ENCODE measurements at places on chromosomes 4 and X. TPM values are rescaled to one million over a fixed set of nuclear protein-coding genes. Genes with fewer than 3 reads are reported as not detected.

DNA sequence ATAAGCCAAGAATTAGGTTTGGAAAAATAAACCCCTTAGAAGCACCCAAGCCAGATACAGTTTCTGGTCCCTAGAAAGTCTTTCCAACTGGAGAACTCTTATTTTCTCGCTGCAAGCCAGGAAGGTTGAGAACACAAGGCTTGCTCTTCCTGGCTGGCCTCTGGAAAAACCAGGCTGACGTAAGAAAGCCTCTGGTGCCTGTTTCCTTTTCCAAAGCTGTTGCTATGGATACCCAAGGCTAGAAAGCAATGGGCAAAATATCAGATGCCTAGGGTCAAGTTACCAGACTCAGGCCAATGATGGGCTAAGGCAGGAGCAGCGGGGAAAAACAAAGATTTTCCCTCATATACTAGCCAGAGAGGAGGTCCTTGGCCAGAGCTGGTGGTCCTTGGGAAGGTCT lies 281.6 kb downstream of the KLHL13 start:
- no peaks in the 10 kb centered on the region for H3K4me1 ChIP-seq
- no peaks in the 10 kb centered on the region for H3K36me3 ChIP-seq
- no peak for DNase-seq
- no peak overlapping the region for H3K27ac ChIP-seq

- no peaks in the 10 kb centered on the region for H3K4me1 ChIP-seq
- no peak overlapping the region for H3K27ac ChIP-seq
- H3K27me3 ChIP-seq: no peaks in the 10 kb centered on the region
- no peaks in the 10 kb centered on the region for H3K36me3 ChIP-seq
Measured at GRCh38 chr4:17013382-17014006, 115.0 kb upstream of the LDB2 start.

The TMPRSS11A gene
- total RNA-seq: not detected

- no peaks in the 10 kb centered on the region for H3K36me3 ChIP-seq
- H3K27ac ChIP-seq: no peak overlapping the region
- no peak overlapping the region for H3K4me3 ChIP-seq
- H3K4me1 ChIP-seq: peaks cover 19% of the 10 kb centered on the region
Measured at GRCh38 chr4:40335525-40335894, 377 bp downstream of the CHRNA9 start.

The ZMYM3 gene
- 34.2 TPM for total RNA-seq

The FRYL gene
- 54.8 TPM for total RNA-seq

The DIAPH2 gene
- 9.3 TPM for total RNA-seq

The L1CAM gene
- total RNA-seq: 16.6 TPM

The SLC10A4 gene
- not detected for total RNA-seq

GRCh38 chr4:147863111-147863747 lies 131.3 kb downstream of the ARHGAP10 start:
- H3K36me3 ChIP-seq: peaks cover 50% of the 10 kb centered on the region
- H3K4me3 ChIP-seq: no peak overlapping the region
- H3K27ac ChIP-seq: peak overlapping the region; percentile 47
- H3K27me3 ChIP-seq: no peaks in the 10 kb centered on the region
- peaks cover 69% of the 10 kb centered on the region for H3K4me1 ChIP-seq
- no peak for DNase-seq

The TLR10 gene
- total RNA-seq: not detected

Measured in osteocyte (in vitro differentiated cells).